ENCODE measurements at places on chromosomes 3 and 15.

DNA sequence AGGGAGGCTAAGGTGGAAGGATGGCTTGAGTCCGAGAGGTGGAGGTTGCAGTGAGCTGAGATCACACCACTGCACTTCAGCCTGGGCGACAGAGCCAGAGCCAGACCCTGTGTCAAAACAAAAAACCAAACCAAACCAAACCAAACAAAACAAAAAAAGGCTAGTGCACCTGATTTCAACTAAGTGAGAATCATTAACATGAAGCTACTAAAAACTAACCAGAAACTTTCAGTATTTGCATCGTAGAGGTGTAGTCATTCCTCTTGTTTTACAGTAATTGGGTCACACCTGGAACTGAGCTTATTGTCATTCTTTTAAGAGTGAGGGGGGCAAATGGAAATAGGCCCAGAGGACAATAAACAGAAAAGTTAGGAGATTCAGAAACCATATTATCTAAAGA is 58.5 kb downstream of the ST6GAL1 start:
- DNase-seq: no peak

- DNase-seq: no peak
Observed at GRCh38 chr3:8539419-8539818, 37.8 kb downstream of the LMCD1 start.

GRCh38 chr3:156378871-156379270 is 176.0 kb downstream of the SSR3 start:
- no peak for DNase-seq

GRCh38 chr3:31065765-31066164 is 171.3 kb upstream of the GADL1 start:
- no peak for DNase-seq

GRCh38 chr3:127053026-127053425 is 70.1 kb downstream of the PLXNA1 start:
- DNase-seq: no peak

DNA sequence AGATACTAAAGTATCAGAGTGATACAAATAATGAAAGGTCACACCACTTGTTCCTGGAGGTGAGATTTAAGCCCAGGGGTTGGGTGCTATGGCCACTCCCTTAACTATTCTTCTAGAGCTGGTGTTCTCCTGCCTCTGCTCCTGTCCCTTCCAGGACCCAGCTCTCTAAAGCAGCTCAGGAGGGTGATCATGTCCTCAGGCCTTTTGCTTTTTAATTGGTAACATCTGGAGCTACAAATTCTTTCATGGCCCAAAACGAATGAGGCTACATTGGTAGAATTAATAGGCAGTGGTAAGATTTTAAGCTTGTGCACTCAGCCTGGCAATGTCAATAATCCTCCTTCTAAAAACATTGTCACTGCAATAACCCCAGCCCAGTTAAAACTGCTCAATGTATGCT is 38.2 kb upstream of the CNOT10 start:
- no peak for DNase-seq

DNA sequence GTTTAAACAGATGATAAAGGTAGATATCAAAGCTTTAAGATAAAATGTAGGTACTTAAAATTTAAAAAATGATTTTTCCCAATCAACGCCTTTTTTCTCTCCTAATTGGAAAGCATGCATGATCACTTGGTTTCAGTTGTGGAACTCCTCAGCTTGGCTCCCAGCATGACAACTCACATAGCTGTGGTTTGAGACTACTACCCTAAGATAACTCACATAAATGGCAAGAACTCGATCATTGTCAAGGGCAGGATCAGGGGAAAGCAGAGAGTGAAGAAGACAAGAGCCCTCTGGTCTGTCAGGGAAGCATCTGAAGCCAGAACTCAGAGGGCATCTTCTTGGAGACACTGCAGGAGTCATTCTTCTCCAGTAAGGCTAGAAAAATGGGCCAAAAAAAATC is 516.7 kb downstream of the NTRK3 start:
- no peak for DNase-seq

DNA sequence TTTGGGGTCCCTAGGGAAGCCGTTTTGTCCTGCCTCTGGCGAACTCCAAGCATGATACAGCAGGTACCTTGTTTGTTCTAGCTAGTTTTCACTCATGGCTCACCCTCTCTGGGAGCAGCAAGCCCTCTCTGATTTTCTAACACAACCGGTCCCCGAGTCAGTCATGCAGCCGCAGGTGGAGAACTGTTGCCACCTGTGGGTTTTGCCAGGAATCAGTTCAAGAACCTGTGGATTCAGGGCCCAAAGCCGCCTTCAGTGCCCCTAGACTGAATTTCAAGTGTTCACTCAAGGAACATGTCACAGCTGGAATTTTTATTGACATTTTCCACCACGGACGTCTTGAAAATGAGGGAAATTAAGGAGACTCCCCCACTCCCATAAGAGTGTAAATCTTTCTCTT is 13.3 kb upstream of the LRRK1 start:
- DNase-seq: no peak

- no peak for DNase-seq
Observed at GRCh38 chr15:32763295-32763694, 45.5 kb downstream of the GREM1 start.

- DNase-seq: no peak
Observed at GRCh38 chr3:129238945-129239705, 10.3 kb upstream of the COPG1 start.

DNA sequence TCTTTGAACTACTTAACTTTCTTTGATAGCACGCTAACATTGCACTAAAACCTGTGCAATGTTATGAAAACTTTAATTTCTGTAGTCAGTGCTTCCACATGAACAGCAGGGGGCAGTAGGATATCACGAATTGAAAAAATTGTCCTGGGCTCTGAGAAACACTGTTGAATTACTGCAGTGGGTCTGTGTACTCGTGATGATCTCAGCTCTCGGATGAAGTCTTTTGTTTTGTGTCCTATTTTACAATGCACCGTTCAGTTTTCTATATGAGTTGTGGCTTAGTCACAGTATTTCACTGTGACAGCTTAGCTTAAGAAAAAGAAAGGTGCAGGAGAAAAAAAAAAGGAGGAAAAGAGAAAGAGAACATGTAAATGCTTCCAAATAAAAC is 141.3 kb upstream of the CCDC54 start:
- peak; percentile 93 for DNase-seq

DNA sequence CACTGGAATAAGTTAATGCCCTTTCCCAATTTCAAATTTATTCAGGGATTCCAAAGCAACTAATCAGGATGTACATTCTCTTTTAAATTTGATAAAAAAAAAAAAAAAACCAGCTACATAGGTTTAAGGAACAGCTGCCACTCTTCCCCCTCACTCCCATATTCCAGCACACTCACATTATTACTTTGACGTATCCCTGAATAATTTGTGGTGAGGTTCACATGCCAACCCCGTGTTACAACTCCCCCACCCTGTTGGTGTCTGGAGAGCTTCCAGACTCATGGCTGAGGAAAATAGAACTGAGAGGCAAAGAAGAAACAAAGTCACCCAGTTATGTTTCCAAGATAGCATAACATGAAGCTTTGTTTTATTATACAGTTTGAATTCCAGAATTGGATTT is 300.5 kb upstream of the MME start:
- no peak for DNase-seq

GRCh38 chr15:50071551-50072258 is 47.3 kb downstream of the ATP8B4 start:
- DNase-seq: no peak

GRCh38 chr3:30341851-30342250 is 264.6 kb upstream of the TGFBR2 start:
- no peak for DNase-seq

- no peak for DNase-seq
Observed at GRCh38 chr3:194560047-194560446, 73.2 kb downstream of the TMEM44 start.

GRCh38 chr15:88657326-88658069 is 18.7 kb downstream of the ISG20 start:
- peak; percentile 57 for DNase-seq

DNA sequence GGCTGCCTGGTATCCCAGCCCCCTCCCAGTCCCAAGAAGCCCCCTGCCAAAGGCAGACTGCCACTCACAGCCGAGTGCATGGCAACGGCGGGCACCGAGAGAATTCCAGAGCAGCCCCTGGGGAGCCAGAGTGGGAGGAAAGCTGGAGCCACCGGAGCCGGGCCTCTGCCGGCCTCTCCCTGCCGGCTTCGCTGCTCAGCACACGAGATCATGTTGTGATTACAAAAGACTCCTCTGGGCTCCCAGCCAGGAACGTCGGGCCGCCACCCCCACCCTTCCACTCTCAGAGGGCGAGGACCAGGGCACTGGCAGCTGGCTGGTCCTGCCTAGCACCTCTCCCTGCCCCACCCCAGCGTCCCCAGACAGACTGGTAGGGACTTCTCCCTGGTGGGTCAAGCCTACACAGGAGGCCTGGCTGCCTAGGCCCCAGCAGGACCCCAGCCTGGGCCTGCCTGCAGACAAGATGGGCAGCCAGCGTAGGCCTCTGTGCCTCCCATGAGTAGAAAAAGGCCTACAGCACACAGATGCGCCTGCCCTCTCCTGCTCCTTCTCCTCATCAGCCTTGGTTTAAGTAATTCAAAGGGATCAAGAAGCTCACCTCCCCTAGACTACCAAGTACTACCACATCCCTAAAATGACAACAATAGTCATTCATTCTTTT is at the start of gene CCDC9B:
Gene CCDC9B, minus strand, starts transcription at position 200 of the 661 bp plus-strand sequence. Its CDS starts 120 bp downstream, at position 80.
- peak; percentile 89 for DNase-seq

DNA sequence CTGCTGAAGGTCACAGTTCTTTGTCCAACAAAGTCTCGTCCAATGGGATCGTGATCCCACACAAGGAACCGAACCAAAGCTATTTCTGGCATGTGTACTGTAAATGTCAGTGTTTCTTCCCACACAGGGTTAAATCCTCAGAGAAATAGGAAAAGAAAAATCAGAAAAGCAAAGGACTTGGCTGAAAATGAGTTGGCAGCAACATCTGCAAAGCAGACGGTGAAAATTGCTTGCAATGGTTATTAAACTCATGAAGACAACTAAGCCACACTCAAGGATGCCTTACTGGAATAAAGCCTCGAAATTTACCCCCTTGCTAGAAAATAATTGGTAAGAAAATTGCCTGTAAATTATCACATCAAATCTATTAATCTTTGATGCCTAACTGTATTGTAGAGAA is 195.2 kb upstream of the STRIT1 start:
- DNase-seq: no peak

GRCh38 chr3:32278714-32279113 is 40.2 kb downstream of the CMTM8 start:
- DNase-seq: no peak

- no peak for DNase-seq
Observed at GRCh38 chr3:126685021-126685420, 19.0 kb upstream of the CHCHD6 start.

GRCh38 chr15:57036352-57036751 is 117.9 kb downstream of the TCF12 start:
- DNase-seq: no peak

DNA sequence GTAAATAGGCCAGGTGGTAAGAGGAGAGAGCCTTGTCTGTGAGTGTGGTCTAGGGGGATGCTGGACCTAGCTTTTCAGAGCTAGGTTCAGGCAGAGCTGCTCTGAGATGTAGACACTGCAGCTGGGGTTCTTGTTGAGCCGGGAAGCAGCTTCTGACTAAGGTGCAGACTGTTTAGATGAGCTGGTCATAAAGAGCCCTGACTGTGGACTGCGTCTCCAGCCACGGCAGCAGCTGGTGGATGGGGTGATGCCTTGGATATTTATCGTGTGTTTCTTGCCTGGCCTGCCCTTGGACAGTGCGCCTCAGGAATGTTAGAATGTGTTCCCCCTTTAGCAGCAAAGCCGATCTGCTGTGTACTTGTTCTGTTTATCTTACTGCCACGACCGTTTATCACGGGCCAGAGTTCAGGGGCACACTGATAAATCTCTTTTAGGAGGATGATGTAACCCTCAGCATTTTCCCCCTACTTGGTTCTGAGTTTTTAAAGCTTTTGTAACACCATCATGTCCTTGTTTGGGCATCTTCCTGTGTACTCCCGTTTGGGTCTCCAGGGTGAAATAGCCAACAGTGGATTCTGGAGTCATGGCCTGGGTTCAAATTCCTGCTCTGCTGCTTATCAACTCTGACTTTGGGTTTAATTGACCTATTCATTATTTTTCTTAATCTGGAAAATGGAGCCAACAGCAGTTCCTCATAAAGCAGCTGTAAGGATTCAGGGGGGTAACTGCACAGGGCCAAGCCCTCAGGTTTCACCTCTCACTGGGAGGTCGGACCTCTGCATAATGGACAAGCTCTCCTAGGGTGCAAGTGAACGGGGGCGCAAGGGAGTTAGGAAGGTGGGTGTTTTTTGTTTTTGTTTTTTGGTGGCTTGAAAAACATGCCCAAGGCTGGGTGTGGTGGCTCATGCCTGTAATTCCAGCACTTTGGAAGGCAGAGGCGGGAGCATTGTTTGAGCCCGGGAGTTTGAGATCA is 51.4 kb downstream of the FLNB start:
- no peak for DNase-seq

GRCh38 chr3:54862526-54862925 is 65.3 kb downstream of the LRTM1 start:
- DNase-seq: no peak

GRCh38 chr3:104132566-104133403 is 1233.9 kb upstream of the ALCAM start:
- no peak for DNase-seq

GRCh38 chr15:85984241-85984640 is 95.4 kb upstream of the AGBL1 start:
- no peak for DNase-seq

GRCh38 chr3:49512781-49513355 is 41.4 kb upstream of the BSN start:
- no peak for DNase-seq

GRCh38 chr3:150666167-150666566 is 37.6 kb downstream of the ERICH6 start:
- no peak for DNase-seq

- DNase-seq: no peak
Observed at GRCh38 chr3:46970391-46971091, 6.0 kb downstream of the CCDC12 start.

GRCh38 chr15:61653110-61653509 is 407.1 kb downstream of the VPS13C start:
- no peak for DNase-seq

DNA sequence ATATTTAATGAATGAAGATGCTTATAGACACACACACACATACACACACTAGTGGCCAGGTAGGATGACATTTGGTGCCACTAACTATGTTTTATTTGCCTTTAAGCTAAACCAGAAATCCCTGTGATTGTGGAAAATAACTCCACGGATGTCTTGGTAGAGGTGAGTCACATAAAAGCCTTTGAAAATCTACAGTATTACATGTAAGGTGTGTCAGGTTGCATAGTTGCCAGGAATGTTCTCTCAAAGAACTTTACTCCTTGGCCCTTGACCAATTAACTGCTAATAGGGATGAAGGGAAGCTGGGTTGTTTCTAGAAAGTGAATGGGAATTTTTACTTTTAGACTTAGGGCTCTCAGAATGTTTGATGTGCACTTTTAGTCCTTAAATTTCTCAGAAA is 9.9 kb downstream of the ZBED2 start:
- DNase-seq: no peak
